ENCODE measurements at places on chromosomes 3 and 15. TPM values are rescaled to one million over a fixed set of nuclear protein-coding genes. Genes with fewer than 3 reads are reported as not detected.

TM6SF1 gene
- total RNA-seq = not detected

STRIT1 gene
- not detected for total RNA-seq

OCA2 gene
- 0.12 TPM for total RNA-seq

KBTBD13 gene
- total RNA-seq = not detected

ANKRD34C gene
- not detected for total RNA-seq

CEMIP gene
- 1.5 TPM for total RNA-seq

ISLR gene
- 0.35 TPM for total RNA-seq

SLC35G2 gene
- total RNA-seq = 28.5 TPM

ZNF620 gene
- 1.9 TPM for total RNA-seq

NANOGP8 gene
- total RNA-seq = not detected

FBXO40 gene
- total RNA-seq = not detected

DIS3L gene
- 34.9 TPM for total RNA-seq

CADM2 gene
- 0.27 TPM for total RNA-seq

NDUFAF3 gene
- total RNA-seq = 94.6 TPM

CAMK2N2 gene
- total RNA-seq = 1.4 TPM

TMCO5A gene
- not detected for total RNA-seq

FANCD2OS gene
- total RNA-seq = not detected

CYP8B1 gene
- total RNA-seq = not detected

NUSAP1 gene
- 68.6 TPM for total RNA-seq

HYAL1 gene
- 0.44 TPM for total RNA-seq

ASB14 gene
- total RNA-seq = not detected

TP63 gene
- total RNA-seq = 0.37 TPM

POLQ gene
- total RNA-seq = 6.3 TPM

ABHD17C gene
- total RNA-seq = 39.1 TPM

PYDC2 gene
- not detected for total RNA-seq

RPS17 gene
- total RNA-seq = 4,157 TPM

SH3GL3 gene
- 0.67 TPM for total RNA-seq

MUC13 gene
- 8.2 TPM for total RNA-seq

GPR160 gene
- 1.5 TPM for total RNA-seq

BTBD1 gene
- 62.9 TPM for total RNA-seq

PAK2 gene
- 29.7 TPM for total RNA-seq

PLSCR5 gene
- total RNA-seq = not detected

COL6A5 gene
- not detected for total RNA-seq

SERPINI2 gene
- not detected for total RNA-seq

CHRM5 gene
- 0.02 TPM for total RNA-seq

ACKR4 gene
- not detected for total RNA-seq

ZKSCAN7 gene
- not detected for total RNA-seq

FAH gene
- 35.0 TPM for total RNA-seq

INKA1 gene
- total RNA-seq = 2.1 TPM

HMG20A gene
- total RNA-seq = 30.6 TPM

COX17 gene
- 131 TPM for total RNA-seq

ALPK3 gene
- total RNA-seq = 0.18 TPM

SLC28A2 gene
- not detected for total RNA-seq

TM4SF1 gene
- 1,908 TPM for total RNA-seq

PLSCR2 gene
- total RNA-seq = not detected

TRH gene
- not detected for total RNA-seq

BOC gene
- 6.5 TPM for total RNA-seq

GOLGA8S gene
- total RNA-seq = 0.18 TPM

STARD9 gene
- total RNA-seq = 1.7 TPM

SPATA12 gene
- 0.47 TPM for total RNA-seq

MITF gene
- 8.4 TPM for total RNA-seq

UROC1 gene
- not detected for total RNA-seq

GOLGA6A gene
- total RNA-seq = 0.05 TPM

LMAN1L gene
- total RNA-seq = not detected

ACP3 gene
- total RNA-seq = not detected

CRABP1 gene
- total RNA-seq = 2.1 TPM

CCRL2 gene
- total RNA-seq = 0.18 TPM
